GM04503 (cell line): ENCODE measurements at places on chromosomes 13 and 19.

DNA sequence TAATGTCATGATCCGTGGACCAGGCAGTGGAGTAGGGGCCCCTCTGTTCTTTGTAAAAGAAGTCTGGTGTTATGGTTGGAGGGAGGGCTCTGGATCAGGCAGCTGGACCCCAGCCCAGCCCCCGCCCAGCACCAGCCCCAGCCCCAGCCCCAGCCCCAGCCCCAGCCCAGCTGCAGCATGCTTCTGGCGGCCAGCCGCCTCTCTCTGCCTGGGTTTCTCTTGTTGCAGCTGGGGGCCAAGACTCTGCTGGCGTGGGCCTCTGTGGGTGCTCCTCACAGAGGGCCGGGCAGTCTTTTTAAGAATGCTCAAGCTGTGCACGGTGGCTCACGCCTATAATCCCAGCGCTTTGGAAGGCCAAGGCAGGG, 17.9 kb downstream of the DOT1L start:
- no peak for DNase-seq

- DNase-seq, result no peak
Observed at GRCh38 chr19:16660763-16661479, at the start of gene TMEM38A. TMEM38A (plus strand) TSS chr19:16661139; CDS start chr19:16661218, 79 bp downstream.

GRCh38 chr19:47470447-47471195, 1.1 kb downstream of the SLC8A2 start:
- DNase-seq, result no peak

DNA sequence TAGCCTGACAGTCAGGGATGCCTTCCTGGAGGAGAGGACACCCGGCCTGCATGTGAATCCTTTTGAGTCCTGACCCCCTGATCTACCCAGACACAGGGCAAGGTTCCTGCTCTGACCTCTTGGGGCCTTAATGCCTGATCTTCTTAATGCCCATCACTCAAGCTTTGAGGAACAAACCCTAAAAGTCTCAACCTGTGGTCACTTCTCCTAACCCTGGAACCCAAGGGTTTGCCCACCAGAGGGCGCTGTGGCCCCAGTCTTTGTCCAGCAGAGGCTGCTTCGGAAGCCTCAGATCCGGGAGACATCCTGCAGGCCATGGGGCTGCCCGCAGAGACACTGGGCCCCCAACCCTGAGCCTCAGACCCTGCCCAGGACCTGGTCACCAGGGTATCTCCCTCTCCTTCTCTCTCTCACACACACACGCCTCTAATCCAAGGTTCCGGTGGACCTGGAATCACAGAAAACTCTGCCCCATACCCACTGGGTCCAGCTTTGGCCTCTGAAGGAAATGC, 9.8 kb upstream of the DPF1 start:
- no peak for DNase-seq
